ENCODE measurements at places on chromosomes 2 and 18. TPM values are rescaled to one million over a fixed set of nuclear protein-coding genes. Genes with fewer than 3 reads are reported as not detected.

DNA sequence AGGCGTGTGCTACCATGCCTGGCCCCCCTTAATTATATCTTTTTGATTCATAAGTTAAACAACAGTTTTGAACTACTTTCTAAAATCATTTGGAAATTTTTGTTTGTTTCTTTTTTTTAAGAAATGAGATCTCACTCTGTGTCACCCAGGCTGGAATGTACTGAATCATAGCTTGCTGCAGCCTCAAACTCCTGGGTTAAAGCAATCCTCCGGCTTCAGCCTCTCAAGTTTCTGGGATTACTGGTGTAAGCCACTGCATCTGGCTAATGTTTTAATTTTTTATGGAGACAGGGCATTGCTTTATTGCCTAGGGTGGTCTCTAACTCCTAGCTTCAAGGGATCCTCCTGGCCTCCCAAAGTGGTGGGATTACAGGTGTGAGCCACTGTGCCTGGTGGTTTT, 71.5 kb downstream of the BABAM2 start:
- DNase-seq = no peak
- no peaks in the 10 kb centered on the region for H3K27me3 ChIP-seq
- H3K36me3 ChIP-seq = no peaks in the 10 kb centered on the region
- peak overlapping the region; percentile 12 for H3K27ac ChIP-seq
- peaks cover 47% of the 10 kb centered on the region for H3K4me1 ChIP-seq

- H3K4me3 ChIP-seq = no peak overlapping the region
- H3K27ac ChIP-seq = no peak overlapping the region
- DNase-seq = no peak
- no peaks in the 10 kb centered on the region for H3K36me3 ChIP-seq
- peaks cover 18% of the 10 kb centered on the region for H3K27me3 ChIP-seq
These were observed 4.1 kb downstream of the RAPGEF4 start for GRCh38 chr2:172739661-172740266.

DNA sequence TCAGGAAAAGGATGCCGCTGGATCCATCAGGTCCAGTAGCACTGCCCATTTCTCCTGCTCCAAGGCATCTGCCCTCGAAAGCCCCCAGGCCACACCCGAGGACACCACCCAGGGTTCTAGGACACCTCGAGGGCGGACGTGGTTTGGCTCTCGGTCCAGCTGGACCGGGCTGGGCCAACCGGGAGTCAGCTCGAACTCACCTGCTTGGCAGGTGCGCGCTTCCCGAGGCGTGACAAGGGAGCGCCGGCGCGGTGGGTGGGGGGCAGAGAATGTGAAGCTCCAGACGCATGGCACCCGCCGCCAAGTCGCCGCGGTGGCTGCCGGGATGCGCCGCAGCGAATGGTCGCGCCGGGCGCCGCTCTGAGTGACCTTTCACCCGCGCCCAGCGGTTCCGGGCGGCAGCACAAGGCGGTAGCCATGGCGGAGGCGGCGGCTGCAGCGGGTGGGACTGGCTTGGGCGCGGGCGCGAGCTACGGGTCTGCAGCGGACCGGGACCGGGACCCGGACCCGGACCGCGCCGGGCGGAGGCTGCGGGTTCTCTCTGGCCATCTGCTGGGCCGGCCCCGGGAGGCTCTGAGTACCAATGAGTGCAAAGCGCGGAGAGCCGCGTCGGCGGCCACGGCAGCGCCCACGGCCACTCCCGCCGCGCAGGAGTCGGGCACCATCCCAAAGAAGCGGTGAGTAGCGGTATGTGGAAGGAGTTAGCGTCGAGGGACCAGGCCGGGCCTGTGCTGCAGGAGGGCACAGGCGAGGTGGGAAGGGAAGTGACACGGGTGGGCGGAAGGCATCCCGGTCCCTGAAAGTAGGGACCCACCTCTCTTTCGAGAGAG, at the start of gene AGPS:
AGPS (plus strand) TSS at position 401 of the 830 bp plus-strand sequence; CDS start at position 418, 17 bp downstream.
- peak; percentile 75 for DNase-seq
- peak within 1 kb of the TSS; percentile 85 for H3K27ac ChIP-seq
- H3K36me3 ChIP-seq = no peaks in the 10 kb centered on the region

- H3K27me3 ChIP-seq = no peaks in the 10 kb centered on the region
- H3K27ac ChIP-seq = no peak overlapping the region
- H3K4me3 ChIP-seq = no peak overlapping the region
These were observed 23.4 kb downstream of the NEMP2 start for GRCh38 chr2:190511104-190511503.

Gene CCBE1
- polyA plus RNA-seq = not detected

GRCh38 chr2:239259603-239260298, 141.1 kb downstream of the HDAC4 start:
- H3K4me1 ChIP-seq = peaks cover 85% of the 10 kb centered on the region
- peak overlapping the region; percentile 76 for H3K4me3 ChIP-seq
- peaks cover 10% of the 10 kb centered on the region for H3K36me3 ChIP-seq
- H3K27me3 ChIP-seq = no peaks in the 10 kb centered on the region

Gene FAHD2A
- 24.3 TPM for polyA plus RNA-seq

DNA sequence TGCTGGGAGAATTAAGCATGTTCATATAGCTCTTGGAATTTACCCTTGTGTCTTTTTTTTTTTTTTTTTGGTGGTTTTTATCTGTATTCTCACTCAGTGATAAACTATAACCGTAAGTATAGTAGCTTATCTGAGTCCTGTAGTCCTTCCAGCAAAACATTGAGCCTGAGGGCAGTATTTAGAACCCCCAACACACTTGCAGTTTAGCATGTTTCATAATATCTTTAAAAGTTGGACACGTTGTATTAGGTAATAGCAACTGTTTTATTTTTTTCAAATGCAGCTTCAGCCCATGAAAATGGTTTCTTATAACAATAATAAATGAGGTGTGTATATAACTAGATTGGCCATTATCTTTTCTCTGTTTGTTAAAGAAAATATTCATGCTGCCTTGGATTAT, 603.5 kb upstream of the HS6ST1 start:
- H3K4me3 ChIP-seq = no peak overlapping the region
- no peak overlapping the region for H3K27ac ChIP-seq
- no peaks in the 10 kb centered on the region for H3K27me3 ChIP-seq
- no peaks in the 10 kb centered on the region for H3K36me3 ChIP-seq
- no peak for DNase-seq

DNA sequence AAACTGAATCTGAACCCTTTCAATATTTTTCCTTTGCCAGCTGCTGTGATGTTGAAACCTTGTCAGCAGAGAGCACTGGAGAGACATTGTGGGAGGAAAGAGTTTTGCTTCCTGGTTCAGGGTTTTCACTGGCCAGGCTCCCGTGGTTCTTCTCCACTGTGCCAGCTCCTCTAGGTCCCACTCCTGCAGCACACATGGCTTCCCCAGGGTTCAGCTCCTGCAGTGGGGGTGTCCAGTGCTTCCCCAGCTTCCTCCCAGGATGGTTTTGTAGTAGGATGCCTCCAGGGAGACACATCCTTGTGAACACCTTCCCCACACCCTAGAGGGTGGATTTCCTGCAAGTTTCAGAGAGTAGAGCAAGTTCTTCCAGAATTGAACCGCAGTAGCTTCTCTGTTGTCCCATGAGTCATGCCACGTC, 24.0 kb upstream of the SULT1C3 start:
- H3K27ac ChIP-seq = no peak overlapping the region
- no peaks in the 10 kb centered on the region for H3K36me3 ChIP-seq
- no peak for DNase-seq
- no peaks in the 10 kb centered on the region for H3K4me1 ChIP-seq
- no peaks in the 10 kb centered on the region for H3K27me3 ChIP-seq
- H3K4me3 ChIP-seq = no peak overlapping the region

GRCh38 chr2:26330114-26330549, 15.8 kb upstream of the SELENOI start:
- H3K27me3 ChIP-seq = peaks cover 6% of the 10 kb centered on the region
- DNase-seq = peak; percentile 68
- H3K4me3 ChIP-seq = no peak overlapping the region
- H3K36me3 ChIP-seq = no peaks in the 10 kb centered on the region
- H3K27ac ChIP-seq = no peak overlapping the region

- no peaks in the 10 kb centered on the region for H3K4me1 ChIP-seq
- DNase-seq = no peak
- H3K4me3 ChIP-seq = no peak overlapping the region
- H3K36me3 ChIP-seq = no peaks in the 10 kb centered on the region
These were observed 49.6 kb upstream of the ZNF396 start for GRCh38 chr18:35426786-35427185.

Gene TGFA
- 2.6 TPM for polyA plus RNA-seq

- no peak overlapping the region for H3K27ac ChIP-seq
- H3K27me3 ChIP-seq = peaks cover 4% of the 10 kb centered on the region
- no peak for DNase-seq
- no peaks in the 10 kb centered on the region for H3K4me1 ChIP-seq
- H3K4me3 ChIP-seq = no peak overlapping the region
These were observed 138.4 kb upstream of the TWIST2 start for GRCh38 chr2:238709325-238710025.

DNA sequence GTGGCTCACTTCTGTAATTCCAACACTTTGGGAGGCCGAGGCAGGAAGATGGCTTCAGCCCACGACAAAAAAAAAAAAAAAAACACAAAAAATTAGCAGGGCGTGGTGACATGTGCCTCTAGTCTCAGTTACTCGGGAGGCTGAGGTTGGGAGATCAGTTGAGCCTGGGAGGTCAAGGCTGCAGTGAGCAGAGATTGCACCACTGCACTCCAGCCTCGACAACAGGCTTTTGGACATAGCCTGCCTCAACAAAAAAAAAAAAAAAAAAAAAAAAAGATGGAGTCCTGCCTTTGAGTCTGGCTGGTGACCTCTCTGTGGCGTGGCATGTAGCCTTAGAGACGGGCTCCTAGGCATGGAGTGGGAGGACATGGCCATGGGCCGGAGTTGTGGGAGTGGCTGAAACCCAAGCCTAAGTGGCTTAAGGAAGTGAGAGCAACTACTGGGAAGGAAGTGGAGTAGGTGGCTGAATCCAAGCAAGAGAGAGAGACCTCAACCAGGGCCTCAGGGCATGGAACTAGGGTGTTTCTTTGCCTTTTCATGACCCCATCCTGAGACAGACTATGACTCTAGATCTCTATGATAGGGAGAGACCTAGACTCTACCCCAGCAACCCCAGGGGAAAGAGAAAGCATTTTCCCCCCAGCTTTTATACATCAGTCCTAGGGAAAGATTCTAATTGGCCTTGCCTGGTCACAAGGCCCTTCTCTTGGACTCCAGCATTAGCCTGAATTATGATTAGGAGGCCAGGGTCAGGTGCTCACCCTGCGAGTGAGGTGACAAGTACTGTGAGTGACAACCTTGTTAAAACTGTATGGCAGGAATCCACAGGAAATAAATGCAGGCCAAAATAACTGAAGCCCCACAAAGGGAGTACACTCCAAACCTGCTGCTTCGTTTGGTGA, 34.2 kb downstream of the NPAS2 start:
- no peak for DNase-seq
- no peaks in the 10 kb centered on the region for H3K4me1 ChIP-seq
- no peaks in the 10 kb centered on the region for H3K27me3 ChIP-seq
- H3K4me3 ChIP-seq = no peak overlapping the region
- H3K36me3 ChIP-seq = no peaks in the 10 kb centered on the region
- H3K27ac ChIP-seq = no peak overlapping the region

- no peaks in the 10 kb centered on the region for H3K4me1 ChIP-seq
- H3K4me3 ChIP-seq = no peak overlapping the region
- H3K36me3 ChIP-seq = no peaks in the 10 kb centered on the region
- DNase-seq = no peak
- H3K27me3 ChIP-seq = no peaks in the 10 kb centered on the region
- H3K27ac ChIP-seq = no peak overlapping the region
These were observed 52.9 kb downstream of the SATB2 start for GRCh38 chr2:199404841-199405240.

Gene ANKRD29
- polyA plus RNA-seq = not detected

GRCh38 chr2:72082021-72082601, 65.6 kb downstream of the CYP26B1 start:
- DNase-seq = no peak
- no peaks in the 10 kb centered on the region for H3K27me3 ChIP-seq
- no peaks in the 10 kb centered on the region for H3K4me1 ChIP-seq
- H3K27ac ChIP-seq = no peak overlapping the region
- no peaks in the 10 kb centered on the region for H3K36me3 ChIP-seq

Gene GALNT5
- not detected for polyA plus RNA-seq

GRCh38 chr2:43131890-43132682, 94.3 kb downstream of the ZFP36L2 start:
- peak overlapping the region; percentile 73 for H3K4me3 ChIP-seq
- H3K27ac ChIP-seq = peak overlapping the region; percentile 99
- no peak for DNase-seq
- H3K36me3 ChIP-seq = no peaks in the 10 kb centered on the region

All from immature natural killer cell (primary cell).